Lung microvascular endothelial cell (primary cell): ENCODE measurements at places on chromosomes 6 and 20.

GRCh38 chr20:54090230-54091119 is 20.1 kb upstream of the BCAS1 start:
- no peak for DNase-seq

DNA sequence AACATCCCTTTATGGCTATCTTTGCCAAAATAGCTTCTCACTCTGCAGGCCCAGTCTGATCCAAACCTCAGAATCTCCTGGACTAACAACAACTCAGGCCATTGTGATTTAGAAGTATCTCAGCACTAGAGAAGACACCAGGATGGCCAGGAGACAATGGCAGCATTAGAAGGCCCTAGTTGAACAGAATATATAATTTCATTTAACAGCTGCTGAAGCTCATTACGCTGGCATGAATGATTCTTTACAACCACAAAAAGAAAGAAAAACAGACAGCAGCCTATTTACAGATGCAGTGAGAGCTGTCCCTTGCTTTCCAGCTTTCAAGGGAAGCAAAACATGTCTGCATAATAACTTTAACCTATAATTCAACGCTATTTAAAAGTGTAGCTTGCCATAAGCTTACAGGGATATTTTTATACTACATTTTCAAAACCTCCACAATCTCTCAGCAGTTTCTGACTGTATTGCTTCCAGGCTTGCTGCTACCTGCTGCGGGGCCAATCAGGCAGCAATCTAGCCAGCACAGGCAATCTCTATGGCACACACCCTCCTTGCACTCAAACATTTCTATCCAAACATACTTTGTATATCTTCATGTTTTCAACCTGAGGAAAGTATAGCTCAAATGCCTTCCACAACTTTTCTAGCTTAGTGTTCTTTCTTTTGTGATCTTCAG is 107.3 kb downstream of the OGFRL1 start:
- no peak for DNase-seq

- DNase-seq = no peak
These were observed 18.1 kb upstream of the OSER1 start for GRCh38 chr20:44228465-44229258.

DNA sequence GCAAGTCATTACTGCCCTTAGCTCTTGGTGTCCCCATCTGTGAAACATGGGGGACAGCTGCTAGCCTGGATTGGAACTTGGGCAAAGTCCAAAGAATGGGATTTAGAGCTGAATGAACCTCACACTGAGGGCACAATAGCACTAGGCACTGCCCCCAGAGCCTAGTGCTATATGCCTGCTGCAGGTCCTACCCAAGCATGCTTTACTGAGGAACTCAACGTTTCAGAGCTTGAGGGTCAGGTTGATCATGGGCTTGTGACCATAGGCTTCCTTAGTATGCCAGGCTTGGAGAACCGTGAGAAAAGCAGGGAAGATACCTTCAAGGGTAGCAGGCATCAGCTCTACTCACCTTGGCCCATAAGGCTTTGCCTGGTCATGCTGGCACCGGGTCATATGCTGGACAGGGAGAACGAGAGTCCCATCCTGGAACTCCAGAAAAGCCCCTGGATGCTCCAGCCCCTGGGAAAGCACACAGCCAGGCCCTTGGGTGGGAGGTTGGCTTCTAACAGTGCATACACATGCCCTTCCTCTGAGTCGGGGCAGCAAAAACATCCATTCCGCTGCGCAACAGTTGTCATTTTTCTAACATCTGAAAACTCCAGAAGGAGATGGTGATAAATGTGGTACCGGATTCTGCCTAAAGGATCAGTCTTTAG is 29.7 kb downstream of the EIF2S2 start:
- DNase-seq = no peak

DNA sequence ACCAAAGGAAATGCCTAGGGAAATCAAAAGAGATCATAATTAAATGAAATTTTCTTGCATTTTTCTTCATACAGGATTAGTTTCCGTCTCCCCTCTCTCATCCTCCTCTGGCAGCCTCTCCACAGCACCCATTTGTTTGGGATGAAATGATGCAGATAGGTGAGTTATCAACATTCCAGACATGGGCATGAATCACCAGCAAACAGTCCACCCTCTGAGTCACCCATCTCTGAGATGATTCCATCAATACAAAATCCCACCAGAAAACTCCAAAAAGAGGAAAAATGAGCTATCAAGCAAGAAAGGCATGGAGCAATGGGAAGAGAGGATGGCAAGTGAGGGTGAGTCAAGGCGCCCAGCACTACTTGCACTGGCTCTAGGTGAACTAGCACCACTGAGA is 11.4 kb downstream of the MC3R start:
- DNase-seq = no peak

GRCh38 chr6:3229566-3230178 is 2.2 kb upstream of the TUBB2B start:
- DNase-seq = no peak

GRCh38 chr20:36865076-36865860 is 10.7 kb upstream of the TLDC2 start:
- DNase-seq = no peak

DNA sequence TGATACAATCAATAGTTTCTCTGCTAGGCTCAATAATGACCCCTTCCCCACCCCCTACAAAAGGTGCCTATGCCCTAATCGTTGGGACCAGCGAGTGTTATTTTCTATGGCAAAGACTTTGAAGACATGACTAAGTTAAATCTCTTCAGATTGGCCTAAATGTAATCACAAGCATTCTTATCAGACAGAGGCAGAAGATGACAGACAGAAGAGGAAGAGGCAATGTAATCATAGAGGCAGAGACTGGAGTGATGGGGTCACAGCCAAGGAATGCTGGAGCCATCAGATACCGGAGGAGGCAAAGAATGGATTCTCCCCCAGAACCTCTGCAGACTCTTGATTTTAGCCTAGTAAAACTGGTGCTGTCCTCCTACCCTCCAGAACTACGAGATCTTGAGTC is 159.3 kb downstream of the EDN1 start:
- no peak for DNase-seq

DNA sequence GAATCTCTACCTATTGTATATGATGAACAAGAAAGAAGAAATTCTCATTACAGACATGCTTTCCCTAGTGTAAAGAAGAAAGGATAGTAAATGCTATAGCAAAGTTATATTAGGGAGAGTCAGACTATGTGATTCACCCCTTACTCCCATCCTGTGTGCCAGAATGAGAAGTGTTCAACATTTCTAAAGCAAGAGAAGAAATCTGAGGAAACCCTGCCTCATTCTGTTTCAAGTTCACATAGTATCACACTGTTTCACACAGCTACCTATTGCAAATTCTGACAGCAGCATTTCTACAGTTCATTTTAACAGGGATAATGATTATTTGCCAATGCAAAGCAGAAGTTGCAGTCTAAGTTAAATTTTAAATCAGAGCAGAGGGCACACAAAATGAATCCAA is 267.2 kb upstream of the TCF21 start:
- peak; percentile 21 for DNase-seq

DNA sequence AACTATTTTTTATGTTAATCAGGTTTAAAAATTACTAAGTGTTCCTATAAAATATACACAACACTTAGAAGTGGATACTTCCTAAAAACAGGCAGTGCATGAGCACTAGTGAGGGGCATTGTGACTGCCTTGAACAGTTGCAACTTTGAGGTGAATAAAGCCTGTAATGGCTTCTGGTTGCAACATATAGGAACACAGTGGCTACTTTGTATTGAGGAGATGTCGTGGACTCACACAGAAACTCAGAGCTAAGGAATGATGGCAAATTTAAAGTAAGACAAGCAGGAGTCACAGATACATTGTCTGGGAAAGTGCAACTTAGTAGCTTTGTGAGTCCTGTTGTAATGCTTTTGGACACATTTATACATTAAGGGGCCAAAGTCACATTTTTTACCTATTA is 861 bp upstream of the HLA-A start:
- DNase-seq = no peak

GRCh38 chr6:5401845-5402738 is 140.8 kb downstream of the FARS2 start:
- DNase-seq = peak; percentile 59

DNA sequence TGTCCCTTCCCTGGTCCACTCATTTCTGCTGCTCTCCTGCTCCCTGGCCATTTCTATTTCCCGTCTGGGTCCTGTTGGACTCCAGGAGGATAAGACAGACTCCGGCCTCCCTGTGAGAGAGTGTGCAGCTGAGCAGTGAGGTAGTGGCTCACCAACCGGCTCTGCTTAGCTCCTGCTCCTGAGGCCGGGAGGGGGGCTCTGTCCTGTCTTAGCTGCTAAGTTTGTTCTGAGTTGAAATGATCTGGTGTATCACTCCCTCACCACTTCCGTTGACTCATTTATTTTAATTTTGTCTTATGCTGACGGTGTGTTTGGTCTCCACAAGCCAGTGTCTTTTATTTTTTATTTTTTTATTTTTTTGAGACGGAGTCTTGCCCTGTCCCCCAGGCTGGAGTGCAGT is 148.5 kb upstream of the PDE10A start:
- DNase-seq = no peak

GRCh38 chr20:13101276-13101675 is 92.5 kb downstream of the SPTLC3 start:
- DNase-seq = no peak

DNA sequence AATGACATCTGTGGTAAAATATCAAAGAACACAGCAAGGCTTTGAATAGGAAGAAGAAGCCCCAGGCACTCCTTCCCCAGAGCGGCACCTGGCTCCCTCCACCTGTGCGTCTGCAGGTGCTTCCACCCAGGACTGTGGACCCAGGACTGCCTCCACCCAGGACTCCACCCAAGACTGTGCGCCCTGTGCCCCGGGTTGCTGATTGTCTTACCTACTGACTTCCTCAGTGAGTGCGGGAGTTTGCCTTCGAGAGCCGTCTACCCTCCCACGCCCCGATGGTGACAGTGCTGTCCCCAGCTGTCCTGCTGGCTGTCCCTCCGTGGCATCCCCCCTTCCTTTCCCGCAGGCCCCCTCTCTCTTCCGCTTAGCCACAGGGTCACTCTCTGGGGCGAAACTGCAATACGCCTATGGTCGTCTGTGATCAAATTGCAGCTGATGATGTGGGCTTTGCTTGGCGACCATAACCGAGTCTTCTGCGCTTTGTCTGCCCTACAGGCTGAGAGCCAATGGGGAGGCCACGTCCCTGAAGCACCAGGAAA is 52.1 kb downstream of the IRF4 start:
- DNase-seq = no peak

DNA sequence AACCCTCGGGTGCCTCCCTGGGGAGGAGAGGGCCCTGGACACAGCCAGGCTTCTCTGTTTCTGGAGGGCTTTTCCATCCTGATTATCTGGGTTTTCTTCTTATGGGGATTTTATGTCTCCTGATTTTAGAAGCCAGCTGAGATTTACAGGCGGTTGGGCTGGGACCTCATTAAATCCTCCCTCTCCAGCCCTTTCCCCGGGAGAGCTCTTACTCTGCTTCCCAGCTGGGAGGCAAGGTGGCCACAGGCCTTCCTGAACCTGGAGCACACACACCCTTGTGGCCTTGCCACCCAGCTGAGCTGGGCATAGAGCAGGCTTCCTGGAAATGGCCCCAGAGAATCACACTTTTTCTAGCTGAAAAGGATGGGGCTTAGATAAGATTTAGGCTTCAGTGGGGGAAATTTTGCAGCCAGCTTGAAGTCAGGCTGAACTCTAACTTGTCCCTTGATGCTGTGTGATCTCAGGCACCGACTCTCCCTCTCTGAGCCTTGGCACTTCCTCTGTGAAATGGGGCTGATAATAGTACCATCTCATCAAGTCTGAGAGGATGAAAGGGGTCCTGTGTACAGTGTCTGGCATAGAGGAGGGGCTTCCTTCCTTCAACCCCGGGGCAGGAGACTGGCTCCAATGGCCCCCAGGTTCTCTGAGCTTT is 16.6 kb downstream of the VSTM2L start:
- no peak for DNase-seq

- DNase-seq = peak; percentile 89
These were observed 118.3 kb upstream of the ECI2 start for GRCh38 chr6:4253604-4254231.

- DNase-seq = peak; percentile 70
These were observed 41.6 kb downstream of the UNC5CL start for GRCh38 chr6:40997234-40997957.

DNA sequence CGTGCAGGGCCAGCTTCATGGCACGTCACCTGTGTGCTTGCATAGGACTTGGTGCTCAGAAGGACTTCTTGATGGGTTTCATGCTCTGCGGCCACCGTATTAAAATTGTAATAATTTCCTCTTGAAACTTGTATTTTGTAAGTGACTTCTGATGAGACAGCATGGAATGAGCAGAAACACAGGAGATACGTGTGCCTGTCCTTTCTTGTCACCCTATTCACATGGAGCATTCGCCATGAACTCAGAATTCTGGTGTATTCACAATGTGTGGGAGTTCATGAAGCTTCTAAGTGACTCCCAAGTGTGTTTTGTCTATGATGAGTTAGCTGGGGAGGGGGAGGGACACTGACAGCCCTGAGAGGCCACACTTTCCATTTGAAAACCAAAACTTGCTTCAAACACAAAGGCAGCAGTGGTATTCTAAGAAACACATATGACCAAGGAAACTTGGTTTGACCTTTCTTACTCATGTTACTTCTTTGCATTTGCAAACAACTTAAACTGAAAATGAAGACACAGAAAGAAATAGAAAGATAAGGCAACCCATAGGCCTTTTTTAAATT is 92.1 kb upstream of the NEDD9 start:
- DNase-seq = no peak

- DNase-seq = peak; percentile 57
These were observed 6.0 kb upstream of the TRIM26 start for GRCh38 chr6:30219244-30219643.

- DNase-seq = no peak
These were observed 175.1 kb downstream of the SCP2D1 start for GRCh38 chr20:18988701-18989100.

DNA sequence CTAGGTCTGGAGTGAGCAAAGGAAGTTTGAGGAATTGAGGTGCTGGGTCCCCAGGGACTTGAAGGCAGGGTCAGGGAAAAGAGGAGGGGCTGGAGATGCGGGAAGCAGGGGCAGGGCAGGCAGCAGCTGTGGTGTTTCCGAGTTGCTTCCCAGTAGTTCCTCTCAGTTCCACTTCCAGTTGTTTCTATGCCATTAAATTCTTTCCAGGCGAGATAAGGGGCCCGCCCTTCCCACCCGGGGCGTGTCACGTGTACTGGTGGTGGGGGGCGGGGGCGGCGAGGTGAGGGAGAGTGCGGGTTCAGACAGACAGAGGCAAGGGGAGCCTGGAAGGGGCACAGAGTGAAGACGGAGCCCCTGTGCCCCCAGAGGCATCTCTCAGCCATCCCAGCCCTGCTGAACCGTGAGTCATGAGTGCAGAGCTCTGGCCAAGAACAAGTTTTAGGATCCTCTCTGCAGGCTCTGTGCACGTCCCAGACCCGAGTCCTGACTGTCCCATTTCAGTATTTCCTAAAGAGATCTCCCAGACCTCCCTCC is 977 bp downstream of the TNXB start:
- DNase-seq = peak; percentile 67

GRCh38 chr6:4291453-4292403 is 156.4 kb upstream of the ECI2 start:
- DNase-seq = peak; percentile 92
